Vagina (tissue), 2 donors: ENCODE measurements at places on chromosomes 5 and 9. TPM values are rescaled to one million over a fixed set of nuclear protein-coding genes. Genes with fewer than 3 reads are reported as not detected.

DBH gene
- total RNA-seq = 12.0 TPM

FOXD4 gene
- total RNA-seq = not detected

HAND1 gene
- not detected for total RNA-seq

ADAMTSL2 gene
- total RNA-seq = 2.0 TPM

FOXD4L3 gene
- 0.49 TPM for total RNA-seq

TTC23L gene
- 0.25 TPM for total RNA-seq

DNA sequence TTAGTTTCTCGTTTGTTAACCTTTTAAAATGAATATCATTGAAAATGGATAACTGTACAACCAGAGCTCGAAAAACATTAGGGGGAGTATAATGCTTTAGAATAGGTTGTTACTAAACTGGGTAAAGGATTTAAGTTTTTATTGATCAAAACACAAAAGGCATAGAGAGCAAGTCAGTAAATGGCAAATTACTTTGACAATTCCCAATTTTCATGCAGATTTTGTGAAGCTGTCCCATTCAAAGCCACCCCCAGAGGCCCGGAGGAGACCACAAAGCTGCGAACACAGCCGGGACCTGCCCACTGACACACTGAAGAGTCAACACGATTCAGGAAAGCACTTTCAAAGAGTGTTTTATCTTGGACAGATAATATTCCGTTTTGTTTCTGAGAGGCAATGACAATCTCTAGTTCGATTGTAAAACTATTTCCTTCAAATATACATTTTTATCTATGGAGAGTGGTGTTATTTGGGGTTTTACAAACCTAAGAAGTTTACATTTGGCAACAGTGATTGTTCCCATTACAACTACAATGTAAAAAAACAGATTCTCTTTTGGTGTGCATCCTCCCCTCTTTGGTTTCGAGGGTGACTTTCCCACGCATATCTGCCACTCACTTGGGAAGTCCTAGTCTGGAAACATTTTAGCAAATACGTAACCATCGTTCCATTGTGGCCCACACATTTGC, 182.6 kb upstream of the TBCA start:
- H3K36me3 ChIP-seq = no peaks in the 10 kb centered on the region
- peaks cover 7% of the 10 kb centered on the region for H3K4me1 ChIP-seq
- H3K4me3 ChIP-seq = no peak overlapping the region
- no peak for DNase-seq
- peaks cover 10% of the 10 kb centered on the region for H3K27me3 ChIP-seq

DNA sequence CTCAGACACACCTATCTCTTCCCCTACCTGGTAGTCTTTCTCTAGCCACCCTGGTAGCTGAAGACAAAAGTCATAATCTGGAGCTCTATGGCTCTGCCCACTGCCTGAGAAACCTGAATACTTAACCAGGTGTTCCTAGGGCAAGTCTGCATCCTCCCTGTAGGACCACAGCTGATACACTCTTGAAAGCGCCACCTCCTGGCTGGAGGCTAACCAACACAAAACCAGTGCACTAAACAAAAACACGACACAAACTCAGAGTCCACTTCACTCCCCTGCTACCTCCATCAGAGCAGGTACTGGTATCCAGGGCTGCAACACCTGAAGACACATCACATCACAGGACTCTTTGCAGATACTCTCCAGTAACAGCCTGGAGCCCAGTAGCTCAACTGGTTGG, 84.6 kb upstream of the ANXA1 start:
- no peak overlapping the region for H3K27ac ChIP-seq
- no peak overlapping the region for H3K4me3 ChIP-seq

DNA sequence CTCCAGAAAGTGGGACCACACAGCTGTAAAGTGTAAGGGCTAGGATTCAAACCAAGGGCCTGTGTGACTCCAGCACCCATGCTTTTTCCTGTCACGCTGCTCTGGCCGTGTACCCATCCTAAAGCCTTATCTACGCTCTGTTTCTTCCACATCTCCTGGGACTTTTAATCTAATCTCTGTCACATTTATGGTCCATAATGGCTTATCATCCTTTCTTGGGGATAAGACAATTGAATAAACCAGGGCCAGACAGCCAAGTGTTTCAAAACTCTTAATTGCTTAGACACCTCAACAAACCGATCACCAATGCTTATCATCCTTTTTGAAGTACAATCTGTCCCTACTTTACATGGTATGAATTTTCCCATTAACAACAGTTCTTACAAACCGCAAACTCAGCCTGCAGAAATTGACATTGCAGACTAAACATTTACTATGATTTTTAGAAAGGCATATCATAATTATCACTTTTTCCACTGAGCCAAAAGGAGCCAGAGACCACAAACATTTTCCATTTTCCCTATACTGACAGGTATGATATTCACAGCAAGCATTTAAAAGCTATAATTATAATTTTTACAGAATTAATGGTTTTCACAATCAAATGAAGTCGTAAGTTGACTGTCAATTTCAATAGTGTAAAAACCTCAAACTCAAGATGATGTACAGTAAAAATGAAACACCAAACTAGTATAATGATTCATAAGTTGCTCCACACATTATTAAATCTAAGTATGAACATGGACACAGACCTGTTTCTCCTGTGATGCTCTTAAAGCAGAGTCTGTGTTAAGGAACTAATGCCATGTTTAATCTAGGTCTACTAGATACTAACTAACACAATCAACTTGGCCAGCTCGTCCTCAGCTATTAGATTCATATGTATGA, 99.5 kb downstream of the FBXW11 start:
- H3K4me3 ChIP-seq = no peak overlapping the region
- no peak for DNase-seq
- H3K36me3 ChIP-seq = no peaks in the 10 kb centered on the region

DNA sequence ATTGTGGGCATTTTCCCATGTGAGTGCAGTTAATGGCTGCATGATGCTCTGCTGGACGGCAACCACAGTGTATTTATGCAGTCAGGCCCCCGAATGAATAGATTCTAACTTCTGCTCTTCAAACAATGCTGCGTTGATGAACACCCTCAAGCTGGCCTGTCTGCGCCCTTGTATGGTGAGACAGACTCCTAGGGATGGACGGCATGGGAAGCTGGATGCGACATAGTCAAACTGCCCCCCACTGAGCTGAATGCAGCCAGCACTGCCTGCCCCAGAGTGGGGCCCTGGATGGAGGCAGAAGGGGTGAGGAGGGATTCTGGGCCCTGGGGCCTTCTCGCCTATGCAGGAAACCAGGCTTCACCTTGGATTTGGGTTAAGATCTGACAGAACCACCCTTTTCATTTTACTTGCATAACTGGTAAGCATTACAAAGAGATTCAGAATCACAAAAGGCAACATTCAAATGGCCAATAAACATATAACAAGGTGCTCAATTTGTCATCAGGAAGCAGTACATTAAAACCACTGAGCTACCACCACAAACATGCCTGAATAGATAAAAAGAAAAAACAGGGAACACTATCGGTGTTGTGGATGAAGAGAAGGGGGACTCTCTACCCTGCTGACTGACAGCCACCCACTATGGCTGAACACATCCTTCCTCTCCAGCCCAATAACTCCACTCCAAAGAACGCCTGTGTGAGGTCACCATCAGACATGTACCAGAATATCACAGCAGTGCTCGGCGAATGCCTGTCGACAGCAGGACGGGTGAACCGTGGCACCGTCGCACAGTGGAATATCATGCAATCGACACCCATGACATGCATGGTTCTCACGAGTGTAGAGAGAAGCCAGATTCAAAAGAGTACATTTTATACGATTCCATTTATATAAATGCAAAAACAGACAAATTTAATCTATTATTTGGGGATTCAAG, 79.1 kb downstream of the RAPGEF1 start:
- H3K4me3 ChIP-seq = no peak overlapping the region
- no peak overlapping the region for H3K27ac ChIP-seq
- H3K27me3 ChIP-seq = no peaks in the 10 kb centered on the region
- H3K4me1 ChIP-seq = peaks cover 34% of the 10 kb centered on the region
- no peak for DNase-seq

DNA sequence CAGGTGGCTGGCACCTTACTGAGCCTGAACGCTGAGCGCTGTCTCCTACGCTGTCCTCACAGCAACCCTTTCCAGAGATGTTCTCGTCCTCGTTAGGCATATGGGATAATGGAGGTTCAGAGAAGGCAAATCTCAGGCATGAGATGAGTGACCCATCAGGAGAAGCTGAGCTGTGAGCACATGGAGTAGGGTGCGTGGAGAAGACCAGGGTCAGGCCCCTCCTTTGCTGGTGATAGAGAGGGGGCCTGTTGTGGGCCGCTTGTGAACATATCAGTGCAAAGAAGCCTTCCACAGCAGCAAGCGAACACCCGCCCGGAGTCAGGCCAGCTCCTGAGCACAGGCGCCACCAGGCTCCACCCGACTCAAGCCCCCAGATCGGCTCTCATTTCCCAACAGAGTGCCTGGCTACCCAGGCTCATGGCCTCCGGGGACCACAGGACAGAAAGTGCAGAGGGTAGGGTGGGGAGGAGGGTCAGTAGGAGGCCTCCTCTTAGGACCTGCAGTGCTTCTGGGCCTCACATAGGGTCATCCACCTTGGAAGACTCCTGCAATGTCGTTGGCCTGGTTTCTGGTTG, 15.0 kb upstream of the TIFAB start:
- no peaks in the 10 kb centered on the region for H3K4me1 ChIP-seq
- no peak overlapping the region for H3K27ac ChIP-seq
- no peak for DNase-seq
- H3K36me3 ChIP-seq = no peaks in the 10 kb centered on the region

GRCh38 chr9:130896233-130897014, at the start of gene QRFP:
TSS of gene QRFP (minus strand) at chr9:130896812. CDS start at chr9:130893838, 2,974 bp downstream.
- DNase-seq = no peak
- no peaks in the 10 kb centered on the region for H3K27me3 ChIP-seq
- no peaks in the 10 kb centered on the region for H3K36me3 ChIP-seq
- no peak within 1 kb of the TSS for H3K27ac ChIP-seq

- no peaks in the 10 kb centered on the region for H3K27me3 ChIP-seq
- no peaks in the 10 kb centered on the region for H3K4me1 ChIP-seq
- H3K27ac ChIP-seq = no peak overlapping the region
- no peak for DNase-seq
- H3K4me3 ChIP-seq = no peak overlapping the region
- no peaks in the 10 kb centered on the region for H3K36me3 ChIP-seq
These were observed 1062.6 kb downstream of the NR2F1-AS1 start for GRCh38 chr5:92518318-92518904.

GRCh38 chr5:29796013-29796412, 1397.5 kb upstream of the CDH6 start:
- no peaks in the 10 kb centered on the region for H3K36me3 ChIP-seq
- no peak overlapping the region for H3K4me3 ChIP-seq
- DNase-seq = no peak
- H3K27me3 ChIP-seq = no peaks in the 10 kb centered on the region
- H3K27ac ChIP-seq = no peak overlapping the region

- H3K27me3 ChIP-seq = no peaks in the 10 kb centered on the region
- DNase-seq = no peak
- H3K27ac ChIP-seq = no peak overlapping the region
- no peaks in the 10 kb centered on the region for H3K4me1 ChIP-seq
- no peak overlapping the region for H3K4me3 ChIP-seq
These were observed 51.4 kb upstream of the CKMT2 start for GRCh38 chr5:81181576-81182316.

- no peaks in the 10 kb centered on the region for H3K27me3 ChIP-seq
- H3K27ac ChIP-seq = no peak overlapping the region
- peak; percentile 55 for DNase-seq
- H3K4me3 ChIP-seq = no peak overlapping the region
These were observed 2.1 kb downstream of the SLC22A5 start for GRCh38 chr5:132371603-132371994.

- peak overlapping the region; percentile 85 for H3K27ac ChIP-seq
- H3K27me3 ChIP-seq = no peaks in the 10 kb centered on the region
- no peaks in the 10 kb centered on the region for H3K36me3 ChIP-seq
- no peak for DNase-seq
- no peak overlapping the region for H3K4me3 ChIP-seq
These were observed 2.5 kb downstream of the ASS1 start for GRCh38 chr9:130447193-130447816.

- H3K27ac ChIP-seq = no peak overlapping the region
- DNase-seq = no peak
- H3K27me3 ChIP-seq = no peaks in the 10 kb centered on the region
- peaks cover 61% of the 10 kb centered on the region for H3K36me3 ChIP-seq
These were observed 36.7 kb downstream of the GEMIN5 start for GRCh38 chr5:154901276-154901675.

DNA sequence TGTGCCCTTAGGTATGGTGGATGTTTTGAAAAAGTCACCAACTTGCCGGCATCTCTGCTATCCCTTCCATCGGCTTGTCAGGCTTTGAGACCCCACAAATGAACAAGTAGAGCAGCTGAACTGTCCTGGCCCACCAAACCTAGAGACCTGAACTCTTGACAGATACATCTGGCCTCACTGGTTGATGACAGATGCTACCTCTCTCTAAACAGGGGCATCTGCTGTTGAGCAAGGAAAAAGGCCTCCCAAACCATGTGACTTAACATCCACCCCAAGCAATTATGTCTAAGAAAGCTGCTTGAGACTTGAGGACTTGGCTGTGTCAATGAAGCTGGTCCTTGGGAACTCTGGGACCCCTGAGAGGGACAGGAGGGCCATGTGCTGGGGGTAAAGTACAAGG, 2.3 kb downstream of the CCNI2 start:
- no peak for DNase-seq
- no peaks in the 10 kb centered on the region for H3K36me3 ChIP-seq

DNA sequence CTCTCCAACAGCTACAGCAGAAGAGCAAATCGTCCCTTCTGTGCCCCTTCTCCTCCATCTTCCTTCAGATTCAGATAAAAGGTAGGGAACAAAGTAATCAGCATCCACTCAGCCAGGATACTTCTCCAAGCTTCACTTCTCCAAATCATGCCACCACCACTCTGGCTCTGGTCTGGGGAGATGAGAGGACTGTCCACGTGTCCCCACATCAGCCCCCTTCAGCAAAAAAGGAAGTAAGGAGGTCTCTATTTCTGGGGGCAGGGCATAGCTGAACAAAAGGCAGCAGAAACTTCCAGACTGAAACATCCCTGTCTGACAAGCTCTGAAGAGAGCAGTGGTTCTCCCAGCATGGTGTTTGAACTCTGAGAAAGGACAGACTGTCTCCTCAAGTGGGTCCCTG, 116.9 kb downstream of the C5orf15 start:
- no peaks in the 10 kb centered on the region for H3K36me3 ChIP-seq
- H3K4me1 ChIP-seq = no peaks in the 10 kb centered on the region
- no peak for DNase-seq
- H3K4me3 ChIP-seq = no peak overlapping the region

DNA sequence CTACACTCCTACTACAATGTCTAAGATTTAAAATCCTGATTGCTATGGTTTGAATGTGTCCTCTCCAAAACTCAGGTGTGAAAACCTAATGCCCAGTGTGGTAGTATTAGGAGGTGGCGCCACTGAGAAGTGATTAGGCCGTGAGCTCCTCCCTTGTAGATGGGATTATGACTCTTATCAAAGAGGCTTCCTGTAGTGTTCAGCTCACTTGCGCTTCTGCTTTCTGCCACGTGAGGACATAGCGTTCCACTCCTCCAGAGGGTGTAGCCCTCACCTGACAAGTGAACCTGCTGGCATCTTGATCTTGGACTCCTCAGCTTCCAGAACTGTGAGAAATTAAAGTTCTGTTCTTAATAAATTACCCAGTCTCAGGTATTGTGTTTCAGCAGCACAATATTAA, 33.0 kb upstream of the WHRN start:
- no peaks in the 10 kb centered on the region for H3K4me1 ChIP-seq
- no peaks in the 10 kb centered on the region for H3K27me3 ChIP-seq
- no peak overlapping the region for H3K27ac ChIP-seq
- H3K36me3 ChIP-seq = no peaks in the 10 kb centered on the region
- H3K4me3 ChIP-seq = no peak overlapping the region
